ENCODE measurements at places on chromosomes 16 and 17.

DNA sequence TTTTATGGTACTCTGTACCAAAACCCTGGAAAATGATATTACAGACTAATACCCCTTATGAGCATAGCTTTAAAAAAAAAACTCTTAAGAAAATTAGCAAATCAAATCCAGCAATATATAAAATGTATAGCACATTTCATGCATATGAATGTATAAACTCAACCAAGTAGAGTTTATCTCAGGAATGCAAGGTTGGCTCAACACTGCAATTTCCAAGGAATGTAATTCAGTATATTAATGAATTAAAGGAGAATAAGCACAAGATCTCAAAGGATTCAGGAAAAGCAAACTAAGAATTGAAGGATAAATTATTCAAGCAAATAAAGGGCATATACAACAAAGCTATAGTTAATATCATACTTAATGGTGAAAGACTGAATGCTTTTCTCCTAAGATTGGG lies 61.9 kb upstream of the RPL38 start:
- DNase-seq: no peak

DNA sequence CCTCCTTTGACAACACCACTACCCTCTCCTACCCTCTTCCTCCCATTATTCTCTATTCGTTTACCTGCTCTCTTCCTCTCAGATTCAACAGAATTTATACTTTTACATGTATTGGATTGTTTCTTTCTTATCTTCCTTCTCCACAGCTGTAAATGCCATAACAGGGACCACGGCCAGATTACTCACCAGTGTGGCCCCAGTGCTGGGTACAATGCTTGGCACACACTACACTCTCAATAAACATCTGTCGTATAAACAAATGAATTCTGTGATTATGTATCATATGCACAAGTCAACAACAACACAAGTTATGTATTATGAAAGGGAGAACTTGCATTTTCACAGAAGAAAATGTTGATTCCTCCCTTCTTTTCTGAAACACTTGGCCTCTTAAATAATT lies 20.0 kb downstream of the AARSD1 start:
- DNase-seq: no peak

DNA sequence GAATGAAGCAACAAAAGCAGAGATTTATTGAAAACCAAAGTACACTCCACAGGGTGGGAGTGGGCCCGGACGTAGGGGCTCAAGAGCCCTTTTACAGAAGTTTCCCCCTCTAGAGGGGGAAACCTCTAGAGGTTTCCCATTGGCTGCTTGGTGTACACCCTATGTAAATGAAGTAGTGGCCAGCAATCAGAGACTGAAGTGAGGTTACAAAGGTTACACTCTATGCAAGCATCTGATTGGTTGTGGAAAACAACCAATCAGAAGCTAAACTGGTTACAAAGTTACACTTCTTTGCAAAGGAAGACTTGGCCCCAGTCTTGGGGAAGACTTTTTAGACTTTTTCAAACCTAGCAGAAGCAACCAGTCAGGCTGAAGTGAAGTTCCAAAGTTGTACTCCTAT lies 27.1 kb downstream of the CRAMP1 start:
- no peak for DNase-seq

- DNase-seq: no peak
Measured at GRCh38 chr17:81193470-81194224, 27.6 kb upstream of the AATK start.

GRCh38 chr17:16953347-16953746 lies 18.6 kb downstream of the TNFRSF13B start:
- no peak for DNase-seq

DNA sequence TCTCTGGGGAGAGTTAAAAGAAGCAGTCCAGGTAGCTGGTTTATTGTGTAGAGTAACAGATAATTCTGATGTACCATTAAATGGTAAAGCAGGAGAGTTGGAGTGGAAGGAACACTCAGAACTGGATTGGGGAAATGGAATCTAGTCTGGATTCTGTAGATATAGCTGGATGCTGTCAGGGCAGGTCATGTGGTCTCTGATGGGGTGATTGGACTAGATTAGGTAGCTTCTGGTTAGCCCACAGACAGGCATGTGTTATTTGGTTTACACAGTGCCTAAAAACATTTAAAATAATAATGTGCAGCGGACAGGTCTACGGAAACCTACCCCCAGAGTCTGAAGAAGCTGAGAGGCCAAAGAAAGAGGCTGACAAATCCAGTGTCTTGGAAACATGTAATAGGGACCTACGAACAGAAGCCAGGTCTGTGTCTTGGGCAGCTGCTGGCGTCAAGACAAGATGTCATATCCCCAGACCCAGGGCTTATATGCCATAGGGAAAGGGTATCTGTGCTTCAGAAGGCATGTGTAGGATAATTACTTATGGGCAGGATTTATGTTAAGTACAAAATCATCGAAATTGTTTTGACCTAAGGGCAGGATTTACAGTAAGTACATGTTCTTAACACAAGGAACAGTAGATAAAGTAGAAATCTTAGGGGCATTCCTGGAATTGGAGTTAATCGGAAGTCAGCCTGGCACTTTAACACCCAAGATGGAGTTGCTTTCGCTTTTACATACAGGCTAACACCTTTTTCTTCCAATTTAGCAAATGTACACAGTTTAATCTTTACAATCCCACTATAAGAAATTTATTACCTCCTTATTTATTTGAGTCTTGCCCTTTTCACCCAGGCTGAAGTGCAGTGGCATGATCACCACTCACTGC lies 12.4 kb downstream of the LUC7L3 start:
- DNase-seq: no peak

- DNase-seq: no peak
Measured at GRCh38 chr16:27259710-27260109, 8.9 kb downstream of the NSMCE1 start.

DNA sequence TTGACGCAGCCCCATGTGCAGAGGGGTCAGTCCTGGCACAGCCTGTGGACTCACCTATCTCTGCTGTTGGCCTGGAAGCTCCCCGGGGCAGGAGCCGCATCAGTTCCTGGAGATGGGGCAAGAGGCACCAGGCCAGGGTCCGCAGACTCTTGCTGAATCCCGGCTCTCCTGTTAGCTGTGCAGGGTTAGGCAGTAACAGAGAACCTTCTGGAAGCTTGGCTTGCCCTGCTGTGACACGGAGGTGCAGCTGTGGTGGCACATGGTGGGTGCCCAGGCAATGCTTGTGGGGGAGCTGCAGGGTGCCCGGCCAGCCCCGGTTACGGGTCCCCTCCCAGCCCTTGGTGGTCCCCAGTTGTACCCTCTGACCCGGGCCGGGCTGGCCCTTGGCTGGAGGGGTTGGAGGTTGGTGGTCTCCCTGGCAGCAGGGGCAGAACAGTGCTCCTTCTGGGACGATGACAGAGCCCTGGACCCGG lies 26.0 kb upstream of the ZNF469 start:
- no peak for DNase-seq

DNA sequence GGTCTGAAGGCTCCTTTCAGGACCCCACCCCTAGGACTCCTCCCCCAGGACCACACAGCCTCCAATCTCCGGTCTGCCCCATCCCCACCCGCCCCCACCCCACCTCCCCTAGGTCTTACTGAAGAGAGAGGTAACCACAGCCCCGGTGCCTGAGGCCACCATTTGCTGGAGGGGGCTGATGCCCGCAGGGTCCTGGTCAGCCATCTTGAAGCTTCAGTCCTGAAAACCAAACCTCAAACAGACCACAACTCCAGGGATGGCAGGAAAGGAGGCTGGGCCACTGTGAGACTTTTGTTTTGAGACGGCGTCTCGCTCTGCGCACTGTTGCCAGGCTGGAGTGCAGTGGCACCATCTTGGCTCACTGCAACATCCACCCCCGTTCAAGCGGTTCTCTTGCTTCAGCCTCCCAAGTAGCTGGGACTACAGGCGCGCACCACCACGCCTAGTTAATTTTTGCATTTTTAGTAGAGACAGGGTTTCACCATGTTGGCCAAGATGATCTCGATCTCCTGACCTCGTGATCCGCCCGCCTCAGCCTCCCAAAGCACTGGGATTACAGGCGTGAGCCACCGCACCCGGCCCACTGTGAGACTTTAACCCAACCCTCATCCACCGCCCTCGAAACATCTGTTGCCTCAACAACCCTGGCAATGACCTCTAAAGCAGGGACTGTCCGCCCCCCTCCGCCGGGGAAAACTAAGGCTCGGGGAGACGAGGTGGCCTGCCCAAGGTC lies 1.1 kb downstream of the SLC25A39 start:
- no peak for DNase-seq

GRCh38 chr17:63364387-63364786 lies 81.7 kb downstream of the CYB561 start:
- DNase-seq: no peak

- DNase-seq: no peak
Measured at GRCh38 chr17:27496005-27496404, 39.8 kb downstream of the KSR1 start.

DNA sequence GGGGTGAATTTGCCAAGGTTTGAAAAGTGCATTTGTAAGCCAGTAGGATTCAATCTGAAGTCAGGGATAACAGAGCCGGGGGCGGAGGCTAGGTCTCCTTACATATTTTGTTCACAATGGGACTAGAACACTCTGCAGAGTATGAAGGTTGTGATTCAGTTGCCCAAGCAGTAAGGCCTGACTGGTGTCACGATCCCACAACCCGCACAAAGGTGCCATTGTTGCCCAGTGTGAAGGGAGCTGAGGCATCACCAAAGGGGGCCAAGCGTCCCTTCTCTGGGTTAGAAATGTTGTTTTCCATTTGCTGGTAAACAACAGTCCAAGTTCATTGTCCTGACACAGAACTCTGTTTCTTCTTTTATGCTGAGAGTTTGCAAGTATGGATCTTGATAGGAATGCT lies 471.8 kb downstream of the MAF start:
- DNase-seq: no peak

GRCh38 chr17:65627891-65628643 lies 66.6 kb upstream of the AXIN2 start:
- DNase-seq: no peak

- no peak for DNase-seq
Measured at GRCh38 chr17:8051831-8052230, 13.0 kb downstream of the ALOX15B start.

DNA sequence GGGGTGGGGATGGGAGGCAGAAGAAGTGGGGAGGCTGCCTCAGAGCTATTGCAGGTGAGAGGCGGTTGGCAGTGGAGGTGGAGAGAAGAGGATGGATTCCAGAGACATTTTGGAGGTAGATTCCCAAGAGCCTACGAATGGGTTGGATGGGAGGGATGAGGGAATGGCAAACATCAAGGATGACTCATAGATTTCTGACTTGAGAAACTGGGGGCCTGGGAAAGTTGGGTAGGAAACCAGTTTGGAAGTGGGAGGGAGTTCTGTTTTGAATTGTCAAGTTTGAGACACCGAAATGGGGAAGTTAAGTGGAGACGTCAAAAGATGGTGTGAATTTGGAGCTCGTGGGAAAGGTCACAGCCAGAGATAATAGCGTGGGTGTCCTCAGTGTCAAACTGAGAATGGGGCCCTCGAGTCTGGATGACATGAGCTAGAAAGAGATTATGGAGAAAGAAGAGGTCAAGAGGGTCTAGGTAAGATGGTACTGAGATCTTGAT lies 6.2 kb upstream of the CYLD start:
- DNase-seq: no peak

GRCh38 chr17:4576729-4577322 lies 7.5 kb upstream of the SMTNL2 start:
- DNase-seq: no peak

- no peak for DNase-seq
Measured at GRCh38 chr17:44205962-44206824, 6.5 kb upstream of the ATXN7L3 start.

DNA sequence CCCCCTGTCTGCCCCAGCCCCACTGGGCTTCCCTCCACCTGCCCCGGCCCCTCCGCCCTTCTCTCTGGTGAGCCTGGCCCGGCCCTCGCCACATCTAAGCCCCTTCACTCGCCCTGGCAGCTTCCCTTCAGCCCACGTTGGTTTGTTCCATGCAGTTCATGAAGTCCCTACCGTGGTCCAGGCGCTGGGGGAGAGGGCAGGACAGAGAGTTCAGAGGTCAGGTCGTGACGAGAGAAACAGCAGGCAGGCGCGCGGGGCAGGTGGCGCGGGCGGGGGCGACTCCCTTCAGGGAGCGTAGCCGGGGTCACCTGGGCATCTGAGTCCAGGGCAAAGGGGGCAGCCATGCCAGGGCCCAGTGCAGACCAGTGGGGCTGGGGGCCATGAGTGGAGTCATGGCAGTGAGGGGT lies 8.9 kb upstream of the TEDC2 start:
- no peak for DNase-seq

DNA sequence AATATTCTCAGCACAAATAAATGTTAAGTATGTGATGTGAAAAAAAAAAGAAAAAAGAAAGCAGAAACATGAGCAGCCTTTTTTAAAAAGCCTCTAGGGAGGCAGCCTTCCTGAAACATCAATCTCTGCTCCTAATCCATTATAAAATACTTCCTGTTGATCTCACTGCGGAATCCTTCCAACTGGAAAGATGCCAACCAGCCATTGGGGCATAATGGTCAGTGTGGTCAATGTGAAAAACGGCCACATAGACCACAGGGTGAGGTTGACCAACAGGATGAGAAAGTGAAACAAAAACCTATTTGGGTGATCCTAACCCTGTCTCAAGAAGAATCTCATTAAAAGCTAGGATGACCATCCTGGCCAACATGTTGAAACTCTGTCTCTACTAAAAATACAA lies 26.1 kb upstream of the ABCA8 start:
- DNase-seq: no peak

GRCh38 chr17:55308613-55309391 lies 44.0 kb downstream of the HLF start:
- DNase-seq: no peak

DNA sequence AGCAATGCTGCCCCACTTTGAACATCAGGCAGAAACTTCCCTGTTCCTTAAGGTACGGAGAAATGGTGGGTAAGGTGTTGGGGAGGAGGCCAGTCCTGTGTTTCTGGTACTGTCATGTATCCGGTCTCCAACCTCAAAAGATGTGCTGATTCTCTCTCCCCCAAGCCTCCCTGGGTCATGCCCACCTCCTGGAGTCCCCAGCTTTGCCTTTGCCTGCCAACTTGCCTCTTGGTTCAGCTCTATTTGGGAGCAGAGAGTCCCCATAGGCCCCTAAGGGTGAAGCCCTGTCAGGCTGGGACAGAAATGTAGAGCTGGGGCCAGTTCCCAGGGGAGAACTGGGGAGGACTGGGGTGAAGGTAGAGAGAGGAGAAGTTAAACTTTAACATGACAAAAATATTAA lies 1.6 kb upstream of the TBX21 start:
- DNase-seq: no peak

- DNase-seq: peak; percentile 21
Measured at GRCh38 chr17:37791447-37792399, 46.9 kb upstream of the HNF1B start.

GRCh38 chr17:34173241-34173640 lies 81.8 kb upstream of the CCL2 start:
- DNase-seq: no peak

- no peak for DNase-seq
Measured at GRCh38 chr17:49362723-49363117, 670 bp upstream of the ZNF652 start.

DNA sequence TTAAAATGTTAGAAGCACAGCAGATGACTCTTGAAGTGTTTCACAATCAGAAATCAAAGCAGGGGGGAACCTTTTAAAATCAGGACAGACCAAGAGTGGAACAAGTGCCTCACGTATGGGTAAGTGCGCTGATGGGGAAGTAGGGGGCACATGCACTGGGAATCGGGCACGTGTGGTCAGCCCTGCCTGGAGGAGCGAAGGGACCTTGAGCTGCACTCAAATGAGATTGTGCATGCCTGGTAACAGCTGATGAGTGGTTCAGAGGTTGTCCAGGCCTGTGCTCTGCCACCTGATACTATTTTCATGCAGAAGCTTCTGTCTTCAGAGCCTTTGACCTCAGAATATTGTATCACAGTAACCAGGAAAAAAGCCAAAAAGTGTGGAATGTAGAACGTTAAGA lies 13.7 kb upstream of the XYLT2 start:
- no peak for DNase-seq
